ENCODE measurements at places on chromosomes 5 and 9.
A peak's percentile ranks its signal among the peaks of the same experiment; 100 is the strongest.

DNA sequence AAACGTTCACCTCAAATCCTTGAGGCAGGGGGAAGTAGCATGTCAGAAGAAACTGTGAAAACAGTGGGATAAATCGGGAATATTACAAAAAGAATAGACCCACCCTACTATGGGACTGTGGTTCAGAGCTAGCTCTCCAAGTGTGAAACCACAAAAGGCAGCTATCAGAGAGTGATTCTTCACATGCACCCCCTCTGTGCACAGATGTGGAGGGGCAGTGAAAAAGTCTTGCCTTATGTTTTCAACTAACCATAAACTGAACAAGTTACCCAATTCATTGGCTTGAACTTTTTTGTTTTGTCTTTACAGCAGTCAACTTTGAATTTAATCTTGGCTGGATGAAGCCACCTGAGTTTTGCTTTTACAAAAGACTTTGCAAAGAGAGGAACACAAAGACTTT, 98.8 kb upstream of the NR4A3 start:
- DNase-seq, result no peak

GRCh38 chr5:107893642-107894041, 222.9 kb upstream of the EFNA5 start:
- no peak for DNase-seq

DNA sequence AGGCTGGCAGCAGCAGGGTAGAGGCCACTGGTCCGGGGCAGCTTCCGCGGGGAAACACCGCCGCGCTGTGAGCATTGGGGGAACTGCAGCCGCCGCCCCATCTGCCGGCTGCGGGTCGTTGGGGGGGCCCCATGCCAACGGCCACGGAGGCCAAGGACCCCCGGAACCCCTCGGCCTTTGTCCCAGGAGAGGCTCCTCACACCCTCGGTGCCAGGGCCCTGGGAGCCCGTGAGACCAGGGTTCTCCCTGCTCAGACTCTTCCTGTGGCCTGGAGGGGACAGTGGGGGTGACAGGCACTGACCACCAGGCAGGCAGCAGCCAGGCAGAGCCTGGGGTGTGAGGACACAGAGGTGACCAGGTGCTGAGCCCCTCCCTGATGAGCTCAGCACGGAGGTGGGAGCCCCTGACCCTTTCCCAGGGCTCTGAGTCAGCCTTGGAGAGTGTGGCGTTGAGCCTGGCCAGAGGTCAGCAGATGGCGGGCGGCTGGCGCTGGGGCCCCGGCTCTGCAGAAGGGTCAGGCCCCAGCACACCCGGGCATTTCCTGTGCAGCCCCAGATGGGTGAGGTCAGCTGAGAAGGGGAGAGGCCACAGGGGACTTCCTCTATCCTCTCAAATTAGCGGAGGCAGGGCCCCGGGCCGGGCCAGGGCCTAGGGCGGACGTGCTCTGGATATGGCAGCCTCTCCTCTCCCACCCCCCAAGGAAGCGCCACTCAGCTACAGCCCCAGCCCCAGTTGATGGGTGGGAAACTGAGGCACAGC, 17.9 kb upstream of the EGFL7 start:
- peak; percentile 71 for DNase-seq

GRCh38 chr9:95302479-95302878, 15.0 kb downstream of the FANCC start:
- no peak for DNase-seq

GRCh38 chr9:138073408-138073807, 195.8 kb downstream of the CACNA1B start:
- DNase-seq, result no peak

DNA sequence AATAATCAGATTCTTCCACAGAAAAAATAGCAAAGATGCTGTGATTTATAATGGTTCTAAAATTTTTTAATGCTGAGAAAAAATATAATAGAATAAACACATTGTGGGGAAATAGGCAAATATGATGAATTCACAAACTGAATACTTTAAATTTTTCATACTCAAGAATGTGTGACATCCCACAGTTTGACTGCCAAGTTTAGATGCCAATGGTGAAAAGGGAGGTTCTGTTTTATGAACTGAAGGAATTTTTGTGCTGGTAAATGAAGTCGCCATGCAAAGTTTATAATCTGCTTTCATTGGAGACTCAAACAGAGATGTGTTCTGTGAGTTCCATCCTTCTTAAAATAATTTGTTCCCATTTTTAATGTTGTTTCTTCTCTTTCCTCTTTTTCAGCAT, 367.5 kb upstream of the ADAMTS16 start:
- DNase-seq, result no peak

- DNase-seq, result no peak
Measured at GRCh38 chr5:112467485-112467884, 48.4 kb upstream of the EPB41L4A start.

DNA sequence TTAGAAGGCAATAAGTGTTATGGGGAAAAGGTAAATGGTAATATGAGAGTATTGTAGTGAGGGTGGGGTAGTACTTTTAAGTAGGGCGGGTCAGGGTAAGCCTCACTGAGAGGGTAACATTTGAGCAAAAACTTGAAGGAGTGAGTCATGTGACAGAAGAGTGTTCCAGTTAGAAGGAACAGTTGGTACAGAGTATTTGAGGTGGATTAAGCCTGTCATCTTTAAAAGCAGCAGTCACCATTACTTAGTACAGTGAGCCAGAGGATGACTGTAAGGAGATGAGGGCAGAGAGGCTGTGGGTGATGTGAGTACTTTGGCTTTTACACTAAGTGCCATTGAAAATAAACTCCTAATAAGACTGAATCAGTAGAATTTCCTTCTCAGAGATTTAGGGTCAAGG, 54.8 kb downstream of the UBAP1 start:
- no peak for DNase-seq

GRCh38 chr5:130155345-130156011, 251.2 kb downstream of the CHSY3 start:
- DNase-seq, result no peak

Measured in PC-3 (cell line).